ENCODE measurements at places on chromosomes 5 and 9.

- DNase-seq, result no peak
Observed at GRCh38 chr5:32020271-32020670, 153.8 kb downstream of the GOLPH3 start.

DNA sequence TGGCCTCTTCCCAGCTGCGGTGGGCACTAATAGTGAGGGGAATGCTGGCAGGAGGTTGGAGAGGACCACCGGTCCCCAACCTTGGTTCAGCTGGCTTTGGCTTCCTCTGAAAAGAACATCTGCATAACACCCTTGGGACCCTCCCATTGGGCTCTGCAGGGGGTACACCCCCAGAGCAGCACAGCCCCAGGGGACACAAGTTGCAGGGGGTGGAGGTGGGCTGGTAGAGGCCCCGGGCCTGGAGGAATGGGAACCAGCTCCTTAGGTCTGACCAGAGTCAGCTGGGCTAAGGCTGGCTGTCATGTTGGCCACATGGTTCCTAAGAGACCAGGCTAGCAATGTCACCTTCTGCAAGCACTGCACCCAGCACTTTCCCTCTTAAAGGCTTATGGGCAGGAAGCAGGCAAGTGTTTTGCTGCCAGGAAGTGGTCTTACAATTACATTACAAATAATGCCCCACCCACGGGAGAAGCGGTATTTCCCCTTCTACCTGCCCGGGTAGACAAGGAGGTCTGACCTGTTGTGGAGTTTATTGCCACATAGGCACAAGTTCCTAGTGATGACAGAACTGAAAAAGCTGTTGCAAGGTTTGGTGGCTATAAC, 18.1 kb downstream of the GCNT4 start:
- no peak for DNase-seq

GRCh38 chr9:34413231-34413852, 36.6 kb upstream of the MYORG start:
- peak; percentile 11 for DNase-seq

DNA sequence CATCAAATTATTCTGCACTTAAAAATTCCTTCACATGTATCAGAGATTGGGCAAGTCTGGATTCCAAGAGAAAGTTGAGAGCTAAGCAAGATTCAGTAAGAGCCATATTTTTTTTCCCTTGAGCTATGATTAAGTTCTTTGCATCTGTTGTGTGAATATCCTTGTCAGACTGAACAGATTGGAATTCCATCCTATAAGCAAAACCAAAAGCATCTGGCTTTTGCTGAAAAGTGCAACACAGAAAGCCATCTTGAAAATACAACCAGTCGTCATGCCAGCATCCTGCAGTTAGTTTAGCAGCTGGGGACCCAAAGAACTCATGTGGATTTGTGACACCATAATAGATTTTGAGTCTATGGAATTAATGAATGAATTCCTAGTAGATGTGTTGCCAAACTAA, 316.9 kb downstream of the MTRR start:
- DNase-seq, result no peak

DNA sequence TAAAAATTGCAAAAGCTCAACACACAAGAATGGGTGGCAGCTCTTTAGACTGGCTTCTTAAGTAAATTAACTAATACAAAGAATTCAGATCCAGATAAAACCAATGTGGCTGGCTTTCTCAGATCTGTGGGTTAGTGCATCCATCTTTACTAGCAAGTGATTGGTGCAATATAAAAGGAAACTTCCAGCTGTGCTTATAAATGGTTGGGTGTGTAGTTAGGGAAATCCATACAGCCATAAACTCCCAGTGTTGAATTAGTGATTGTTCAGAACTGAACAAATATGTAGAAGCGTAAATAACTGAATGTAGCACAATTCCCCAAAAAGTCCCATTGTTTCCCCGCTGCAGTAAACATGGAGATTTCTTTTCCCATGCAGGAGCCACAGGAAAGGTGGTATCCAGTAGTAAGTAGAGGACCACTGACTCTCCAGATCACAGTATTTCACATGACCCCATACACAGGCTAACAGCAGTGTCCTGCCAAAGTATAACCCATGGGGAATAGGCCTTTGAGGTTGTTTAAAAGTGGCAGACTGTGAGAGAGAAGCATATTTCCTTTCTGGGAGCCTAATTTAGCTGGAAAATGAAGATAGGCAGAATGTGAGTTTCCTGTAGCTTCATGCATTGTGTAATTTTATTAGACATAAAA, 173.1 kb upstream of the SLC12A2 start:
- no peak for DNase-seq

GRCh38 chr9:121372239-121373010, 2.4 kb upstream of the STOM start:
- DNase-seq, result no peak

GRCh38 chr5:39283231-39283818, 64.0 kb upstream of the FYB1 start:
- DNase-seq, result peak; percentile 89

DNA sequence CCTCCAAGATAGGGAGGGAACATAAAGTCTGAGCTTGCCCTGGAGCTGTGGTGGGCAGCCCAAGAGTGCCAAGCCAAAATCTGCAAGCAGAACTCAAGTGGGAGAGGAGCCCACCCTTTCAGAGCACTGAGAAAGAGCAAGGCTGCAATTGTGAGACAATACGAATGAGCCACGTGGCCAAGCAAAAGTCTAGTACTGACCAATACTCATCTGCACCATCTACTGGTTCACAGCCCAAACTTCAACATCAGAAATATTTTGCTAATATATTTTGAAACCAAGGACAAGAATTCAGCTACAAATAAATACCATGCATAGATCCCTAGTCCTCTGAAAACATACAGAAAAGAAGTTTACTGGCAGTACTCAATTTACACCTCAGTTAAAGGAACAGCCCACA, 696.2 kb upstream of the COX7C start:
- no peak for DNase-seq

- no peak for DNase-seq
Observed at GRCh38 chr9:137312852-137313325, 10.8 kb upstream of the NRARP start.

GRCh38 chr5:14357851-14358250, 214.7 kb downstream of the TRIO start:
- no peak for DNase-seq

DNA sequence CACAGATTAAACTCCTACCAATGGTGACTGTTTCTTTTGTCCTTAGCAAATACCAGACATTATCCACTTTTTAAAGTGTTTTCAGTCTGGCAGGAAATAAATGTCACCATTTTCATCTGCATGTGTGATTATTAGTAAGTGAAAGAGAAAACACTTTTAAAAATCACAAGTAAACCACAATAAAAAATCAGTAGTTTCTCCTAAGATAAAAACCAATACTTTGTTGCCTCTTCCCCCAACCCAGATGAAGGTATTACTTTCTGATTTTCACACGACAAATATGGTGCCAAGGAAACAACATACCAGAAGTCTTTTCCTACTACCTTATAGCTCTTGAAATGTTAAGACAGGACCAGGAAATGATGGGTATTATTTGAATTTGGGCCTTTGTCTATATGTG, 11.5 kb upstream of the MAP3K1 start:
- DNase-seq, result no peak

DNA sequence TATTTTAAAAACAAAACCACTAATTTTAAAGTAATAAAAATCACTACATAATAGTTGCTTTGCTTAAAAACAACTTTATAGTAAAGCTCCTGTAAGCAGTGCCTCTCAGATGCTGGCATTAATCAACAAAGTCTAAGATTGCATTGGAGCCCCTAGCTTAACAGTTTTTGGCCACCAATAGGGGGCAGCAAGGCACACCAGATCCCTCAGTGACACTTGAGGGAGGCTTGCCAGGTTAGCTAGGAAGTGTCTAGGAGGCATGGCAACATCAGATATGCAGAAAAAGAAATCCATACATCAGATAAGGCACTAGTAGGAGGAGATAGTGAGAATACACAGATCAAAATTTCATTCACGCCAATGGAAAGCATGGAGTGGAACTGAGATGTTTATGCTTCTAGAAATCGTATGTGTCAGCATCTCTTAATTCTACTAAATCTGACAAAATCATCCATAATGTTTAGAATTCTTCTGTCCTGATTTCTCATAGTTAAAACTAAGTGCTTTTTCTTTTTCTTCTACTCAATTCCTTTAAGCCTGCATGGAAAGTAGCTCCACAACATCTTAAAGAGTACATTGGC, 73.6 kb upstream of the PAM start:
- peak; percentile 62 for DNase-seq

DNA sequence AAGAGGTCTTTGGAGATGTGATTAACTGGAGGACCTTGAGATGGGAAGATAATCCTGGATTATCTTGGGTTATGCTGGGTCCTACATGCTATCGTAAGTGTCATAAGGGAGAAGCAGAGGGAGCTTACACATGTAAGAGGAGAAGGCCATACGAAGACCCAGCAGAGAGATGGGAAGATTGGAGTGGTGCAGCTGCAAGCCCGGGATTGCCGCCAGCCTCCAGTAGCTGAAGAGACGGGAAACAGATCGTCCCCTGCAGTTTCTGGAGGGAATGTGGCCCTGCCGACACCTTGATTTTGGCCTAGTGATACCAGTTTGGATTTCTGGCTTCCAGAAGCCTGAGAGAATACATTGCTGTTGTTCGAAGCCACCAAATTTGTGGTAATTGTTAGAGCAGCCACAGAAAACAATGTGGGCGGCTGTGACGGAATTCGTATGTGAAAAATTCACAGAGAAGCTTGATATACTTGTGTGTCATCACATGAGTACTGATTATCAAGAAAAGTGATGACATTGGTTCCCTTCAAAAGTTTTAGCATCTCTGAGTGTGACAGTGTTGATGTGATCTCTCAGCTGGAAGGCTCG, 86.9 kb downstream of the CYFIP2 start:
- DNase-seq, result no peak

- DNase-seq, result no peak
Observed at GRCh38 chr5:151016700-151017099, 3.7 kb upstream of the GPX3 start.

DNA sequence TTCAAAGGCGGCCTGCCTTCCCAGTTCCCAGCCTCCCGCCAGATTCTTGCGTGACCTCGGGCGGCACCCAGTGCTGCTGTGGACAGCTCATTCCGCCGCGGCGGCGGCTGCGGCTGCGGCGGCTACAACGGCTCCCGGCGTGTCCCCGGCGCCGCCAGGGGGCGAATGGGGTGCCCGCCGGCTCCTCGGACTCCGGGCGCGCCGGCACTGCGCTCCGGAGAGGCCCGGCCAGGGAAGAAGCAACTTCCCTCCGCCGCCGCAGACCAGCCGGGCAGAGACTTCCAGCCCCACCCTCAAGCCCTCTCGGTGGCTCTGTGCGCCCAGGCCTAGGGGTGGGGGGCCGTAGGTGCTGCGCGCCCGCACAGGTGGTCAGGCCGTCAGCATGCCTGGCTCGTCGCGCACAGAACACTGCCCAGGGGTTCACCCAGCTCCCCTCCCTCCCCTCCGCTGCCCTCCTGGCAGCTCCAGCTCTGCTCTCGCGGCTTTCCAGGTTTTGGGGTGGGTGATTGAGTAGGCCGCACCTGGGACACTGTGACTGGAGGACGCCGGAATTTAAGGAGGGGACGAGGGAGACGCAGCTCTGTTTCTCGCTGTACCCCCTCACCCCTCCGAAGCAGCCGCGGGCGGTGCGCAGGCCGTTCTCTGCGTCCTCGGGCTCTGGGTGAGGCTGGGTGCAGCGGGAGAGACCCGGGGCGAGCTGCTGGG, 20.2 kb downstream of the IGIP start:
- peak; percentile 63 for DNase-seq

All from CD4-positive, alpha-beta T cell (primary cell).